ENCODE measurements at places on chromosomes 4 and X. TPM values are rescaled to one million over a fixed set of nuclear protein-coding genes. Genes with fewer than 3 reads are reported as not detected.

GRCh38 chrX:32395878-32396277 lies 815.5 kb downstream of the DMD start:
- DNase-seq = no peak

- no peak for DNase-seq
Measured at GRCh38 chr4:122583906-122584305, 37.0 kb downstream of the IL21 start.

DNA sequence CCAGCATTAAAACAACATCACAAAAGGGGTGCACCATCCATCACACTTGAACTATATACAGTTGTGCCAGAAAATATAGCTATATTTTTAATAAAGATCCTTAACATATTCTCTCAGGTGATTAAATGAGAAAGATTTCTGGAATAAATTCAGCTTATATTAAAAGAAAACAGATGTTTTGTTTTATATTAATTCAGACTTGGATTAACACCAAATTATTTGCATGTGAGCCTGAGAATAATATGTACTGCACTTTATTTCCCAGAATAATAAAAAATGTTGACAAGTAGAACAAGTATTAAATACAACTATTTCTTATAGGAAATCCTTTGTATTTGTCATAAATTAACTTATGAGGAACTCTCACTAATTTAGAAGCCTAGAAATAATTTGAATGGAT lies 1467.4 kb downstream of the RAPGEF2 start:
- no peak for DNase-seq

DNA sequence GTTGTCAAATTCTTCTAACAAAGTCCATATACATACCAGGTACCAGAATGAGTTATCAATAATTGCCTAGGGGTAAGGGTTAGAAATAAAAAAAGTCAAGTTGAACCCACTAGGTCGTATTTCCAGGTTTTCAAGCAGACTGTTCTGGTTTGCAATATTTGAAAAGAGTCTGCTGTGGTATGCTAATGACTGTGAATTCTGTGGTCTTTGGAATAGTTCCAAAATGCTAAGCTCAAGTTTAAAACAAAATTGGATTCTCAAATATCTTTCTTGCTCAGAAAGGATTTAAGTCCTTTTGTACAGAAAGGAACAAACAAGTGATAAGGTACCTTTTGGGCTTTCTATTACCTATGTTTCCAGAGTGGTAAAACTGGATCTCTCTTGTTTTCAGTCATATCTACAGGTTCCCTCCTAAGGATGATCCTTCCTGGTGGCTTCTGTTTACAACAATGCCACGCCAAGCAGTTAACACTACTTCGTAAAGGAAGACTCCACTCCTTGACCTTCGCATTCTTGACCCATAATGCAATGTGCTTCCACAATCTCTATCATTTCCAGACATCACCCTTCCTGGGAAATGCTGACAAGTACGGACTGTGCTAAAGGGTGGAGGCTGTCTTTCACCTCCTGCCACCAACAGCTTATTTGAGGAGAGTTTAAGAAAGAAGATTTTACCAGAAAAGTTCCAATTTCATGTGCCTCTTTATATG lies 531.7 kb upstream of the FTHL17 start:
- DNase-seq = no peak

GRCh38 chr4:153151535-153152455 lies 52.4 kb upstream of the TRIM2 start:
- DNase-seq = peak; percentile 34

GRCh38 chr4:92333016-92333415 lies 29.2 kb downstream of the GRID2 start:
- DNase-seq = no peak

- DNase-seq = no peak
Measured at GRCh38 chr4:188008377-188008776, 12.8 kb downstream of the ZFP42 start.

DNA sequence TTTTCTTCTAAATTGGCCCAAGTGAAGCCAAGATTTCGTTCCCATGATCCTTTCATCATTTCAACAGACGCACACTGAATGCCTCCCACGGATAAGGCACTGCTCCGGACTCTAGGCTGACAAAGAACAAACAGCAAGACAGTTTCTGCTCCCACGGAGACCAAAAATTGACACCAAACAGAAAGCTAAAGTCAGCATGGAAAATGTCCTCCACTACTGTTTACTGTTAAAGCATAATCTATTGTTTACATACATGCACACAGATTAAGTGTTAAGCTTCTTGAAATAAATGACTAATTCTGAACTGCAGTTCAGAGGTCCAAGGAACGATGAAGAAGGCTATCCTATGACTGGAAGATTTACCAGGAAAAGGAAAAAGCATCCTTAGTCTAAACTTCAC lies 199.6 kb downstream of the AASDH start:
- DNase-seq = no peak

DNA sequence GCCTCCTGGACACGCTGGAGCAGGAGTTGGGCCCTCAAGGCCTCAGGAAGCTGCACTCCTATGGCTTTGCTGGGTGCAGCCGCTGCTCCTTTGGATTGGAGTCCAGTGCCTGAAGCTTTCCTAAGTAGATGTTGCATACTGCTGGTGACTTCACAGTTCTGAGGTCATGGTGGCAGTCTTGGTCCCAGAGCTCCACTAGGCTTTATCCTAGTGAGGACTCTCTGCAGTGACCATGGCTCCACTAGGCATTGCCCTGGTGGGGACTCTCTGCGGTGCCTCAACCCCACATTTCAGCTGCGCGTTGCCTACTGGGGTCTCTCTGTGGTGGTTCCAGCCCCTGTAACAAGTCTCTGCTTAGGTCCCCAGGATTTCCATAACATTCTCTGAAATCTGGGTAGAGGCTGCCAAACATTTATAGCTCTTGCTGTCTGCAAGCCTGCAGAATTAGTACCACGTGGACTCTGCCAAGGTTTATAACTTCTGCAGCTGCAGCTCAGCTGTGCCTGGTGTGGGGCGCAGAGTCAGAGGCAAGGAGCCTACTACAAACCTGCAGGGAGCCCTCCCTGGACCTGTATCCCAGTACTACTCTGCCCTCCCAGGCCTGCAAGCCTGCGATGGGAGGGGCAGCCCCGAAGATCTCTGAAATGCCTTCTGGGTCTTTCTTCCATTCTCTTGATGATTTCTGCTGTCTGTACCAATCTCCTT lies 46.0 kb upstream of the NFKB1 start:
- no peak for DNase-seq

GRCh38 chrX:150625875-150626274 lies 57.5 kb downstream of the MTM1 start:
- DNase-seq = no peak

DNA sequence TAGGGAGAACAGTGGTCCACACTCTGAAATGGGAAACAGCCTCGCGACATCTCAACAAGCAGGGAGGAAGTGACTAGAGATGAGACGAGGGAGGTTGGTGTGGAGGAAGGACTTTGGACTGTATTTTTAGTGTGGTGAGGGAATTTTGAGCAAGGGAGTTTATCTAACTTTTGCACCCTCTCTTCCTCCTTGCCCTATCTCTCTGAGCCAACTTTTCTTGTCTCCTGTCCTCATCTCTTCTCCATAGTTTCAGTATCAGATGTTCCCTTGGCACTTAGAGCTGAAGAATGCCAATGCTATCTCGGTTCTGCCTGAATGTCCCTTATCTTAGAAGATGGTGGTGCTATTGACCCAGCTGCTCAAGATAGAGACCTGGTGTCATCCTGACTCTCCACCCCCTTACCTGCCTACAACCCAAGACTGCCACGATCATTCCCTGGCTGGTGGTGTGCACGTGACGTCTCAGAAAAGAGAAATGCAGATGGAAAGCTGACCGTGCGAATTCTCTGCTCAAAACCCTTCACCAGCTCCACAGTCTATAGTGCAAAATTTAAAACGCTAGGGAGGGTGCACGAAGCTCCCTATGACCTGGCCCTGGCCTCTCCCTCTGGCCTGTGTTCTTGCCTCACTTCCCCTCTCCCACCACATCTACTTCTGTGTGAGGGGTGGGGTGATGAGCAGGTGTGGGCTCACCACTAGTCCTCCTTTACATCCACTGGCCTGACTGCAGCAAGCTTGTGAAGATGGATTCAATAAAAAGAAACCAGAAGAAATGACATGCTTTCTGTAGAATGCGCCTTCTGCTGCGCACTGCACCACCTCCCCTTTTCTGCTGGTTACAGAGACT lies 20.9 kb downstream of the MPP1 start:
- DNase-seq = no peak

GRCh38 chr4:19983072-19983471 lies 268.6 kb upstream of the SLIT2 start:
- DNase-seq = no peak

DNA sequence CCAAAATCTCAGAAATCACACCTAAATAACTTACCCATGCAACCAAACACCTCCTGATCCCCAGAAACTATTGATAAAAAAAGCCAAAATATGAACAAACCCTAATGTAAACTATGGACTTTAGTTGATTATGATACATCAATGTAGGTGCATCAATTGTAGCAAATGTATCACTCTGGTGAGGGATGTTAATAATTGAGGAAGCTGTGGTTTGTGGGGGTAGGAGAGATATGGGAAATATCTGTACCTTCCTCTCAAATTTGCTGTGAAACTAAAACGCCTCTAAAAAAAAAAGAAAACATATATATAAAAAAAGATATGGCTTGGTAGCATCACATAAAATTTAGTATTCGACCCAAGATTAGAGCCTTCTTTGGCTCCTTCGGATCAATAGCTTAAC lies 144.3 kb upstream of the CPEB2 start:
- no peak for DNase-seq

DNA sequence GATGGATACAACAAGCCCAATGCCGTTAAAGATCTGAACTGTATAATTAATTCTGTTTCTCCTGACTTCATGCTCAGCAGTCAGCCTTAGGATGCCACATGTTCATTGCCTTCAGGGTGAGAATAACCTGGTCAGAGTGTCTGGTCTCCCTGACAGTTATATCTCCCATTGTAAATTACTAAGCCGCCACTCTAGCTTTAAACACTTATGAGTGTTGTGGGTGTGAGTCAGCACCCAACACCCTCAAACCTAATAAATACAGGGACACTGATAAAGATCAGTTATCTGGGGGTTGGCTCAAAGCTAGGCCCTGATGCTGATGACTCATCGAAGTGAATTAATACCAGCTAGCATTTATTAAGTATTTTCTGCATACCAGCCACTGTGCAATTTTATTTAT lies 64.9 kb upstream of the DYNLT3 start:
- DNase-seq = no peak

DNA sequence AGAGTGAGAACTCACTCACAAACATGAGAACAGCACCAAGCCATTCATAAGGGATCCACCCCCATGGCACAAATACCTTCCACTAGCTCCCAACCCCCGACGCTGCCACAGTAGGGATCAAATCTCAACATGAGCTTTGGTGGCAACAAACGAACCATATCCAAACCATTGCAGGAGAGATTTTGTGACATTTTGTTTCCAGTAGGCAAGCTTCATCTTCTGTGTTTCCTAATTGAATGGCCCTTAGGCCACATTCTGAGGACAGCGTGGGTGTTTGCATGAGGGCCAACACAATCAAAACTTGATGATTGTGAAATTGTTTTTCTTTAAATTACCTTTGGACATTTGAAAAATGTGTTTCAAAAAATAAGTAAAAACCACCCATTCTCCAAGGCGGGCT lies 102.6 kb upstream of the LNX1 start:
- DNase-seq = no peak

DNA sequence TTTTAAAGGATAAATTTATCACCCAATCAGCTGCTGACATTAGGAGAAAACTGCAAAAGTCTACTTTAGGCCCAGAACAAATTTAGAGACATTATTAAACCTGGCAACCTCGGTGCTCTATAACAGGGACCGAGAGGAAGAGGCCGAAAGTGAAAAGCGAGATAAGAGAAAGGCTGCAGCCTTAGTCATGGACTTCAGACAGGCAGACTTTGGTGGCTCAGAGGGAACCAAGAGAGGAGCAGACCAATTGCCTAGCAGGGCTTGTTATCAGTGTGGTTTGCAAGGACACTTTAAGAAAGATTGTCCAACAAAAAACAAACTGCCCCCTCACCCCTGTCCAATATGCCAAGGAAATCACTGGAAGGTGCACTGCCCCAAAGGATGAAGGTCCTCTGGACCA lies 12.8 kb upstream of the UGT2B10 start:
- no peak for DNase-seq

- DNase-seq = no peak
Measured at GRCh38 chrX:140065961-140066662, 100.8 kb upstream of the CXorf66 start.

PNPLA4 gene
- 5.2 TPM for total RNA-seq

SSX4 gene
- total RNA-seq = not detected

MTMR8 gene
- 6.1 TPM for total RNA-seq

ADH1C gene
- total RNA-seq = not detected

GAGE12E gene
- not detected for total RNA-seq

MMRN1 gene
- total RNA-seq = 0.20 TPM
